ENCODE measurements at places on chromosomes 7 and 10. TPM values are rescaled to one million over a fixed set of nuclear protein-coding genes. Genes with fewer than 3 reads are reported as not detected.

SPDYE6 gene
- polyA plus RNA-seq: not detected

SLC18A3 gene
- not detected for polyA plus RNA-seq

TAS2R3 gene
- not detected for polyA plus RNA-seq

LDB3 gene
- 0.01 TPM for polyA plus RNA-seq

CDHR3 gene
- 1.8 TPM for polyA plus RNA-seq

HOXA10 gene
- polyA plus RNA-seq: not detected

SPDYE16 gene
- polyA plus RNA-seq: 0.34 TPM

All from B cell (primary cell).